ENCODE measurements at places on chromosomes 5 and 9.
A peak's percentile ranks its signal among the peaks of the same experiment; 100 is the strongest.

- no peak for DNase-seq
Measured at GRCh38 chr9:92455217-92455616, 27.1 kb downstream of the ASPN start.

GRCh38 chr9:127170103-127170502 lies 47.7 kb upstream of the ANGPTL2 start:
- no peak for DNase-seq

GRCh38 chr9:128899566-128900322 lies 17.8 kb downstream of the LRRC8A start:
- no peak for DNase-seq

DNA sequence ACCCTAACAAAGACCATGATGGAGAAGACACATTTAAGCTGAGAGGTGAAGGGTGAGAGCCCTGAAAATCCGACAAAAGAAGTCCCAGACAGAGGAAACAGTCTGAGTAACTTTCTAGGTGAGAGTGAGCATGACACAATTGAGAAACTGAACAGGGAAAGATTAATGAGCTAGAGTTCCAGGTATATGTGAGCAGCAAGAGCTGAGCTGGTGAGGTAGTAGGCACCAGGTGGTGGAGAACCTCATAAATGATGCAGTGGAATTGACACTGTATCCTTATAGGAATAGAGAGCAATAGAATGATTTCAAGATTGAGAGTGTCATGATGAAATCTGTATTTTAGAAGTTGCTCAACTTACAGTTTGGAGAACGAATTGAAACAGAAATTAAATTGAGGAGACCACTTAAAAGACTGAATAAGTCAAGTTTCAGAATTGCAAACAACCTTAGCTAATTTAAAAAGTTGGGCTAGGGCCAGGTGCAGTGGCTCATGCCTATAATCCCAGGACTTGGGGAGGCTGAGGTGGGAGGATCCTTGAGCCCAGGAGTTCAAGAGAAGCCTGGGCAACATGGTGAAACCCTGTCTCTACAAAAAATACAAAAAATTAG lies 89.8 kb downstream of the NREP start:
- DNase-seq, result no peak

DNA sequence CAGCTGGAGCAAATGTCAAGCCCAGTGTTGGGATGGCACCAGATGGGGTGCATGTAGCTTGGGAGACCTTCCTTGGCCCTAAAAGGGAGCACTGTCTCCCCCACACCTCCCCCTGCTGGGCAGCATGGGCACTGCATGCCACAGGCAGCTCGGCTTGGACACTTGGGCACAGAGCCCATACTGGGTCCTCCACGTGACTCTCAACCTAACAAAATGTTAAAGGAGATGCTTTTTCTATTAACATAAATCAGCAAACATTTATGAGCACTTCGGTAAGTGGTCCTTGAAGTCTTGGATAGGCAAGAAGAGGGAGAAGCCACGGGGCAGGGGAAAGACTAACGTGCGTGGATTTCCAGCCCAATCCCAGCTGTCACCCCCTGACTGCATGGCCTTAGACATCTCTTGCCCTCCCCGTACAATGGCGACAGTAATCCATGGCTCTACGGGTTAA lies 23.9 kb upstream of the MAPK9 start:
- peak; percentile 74 for DNase-seq

DNA sequence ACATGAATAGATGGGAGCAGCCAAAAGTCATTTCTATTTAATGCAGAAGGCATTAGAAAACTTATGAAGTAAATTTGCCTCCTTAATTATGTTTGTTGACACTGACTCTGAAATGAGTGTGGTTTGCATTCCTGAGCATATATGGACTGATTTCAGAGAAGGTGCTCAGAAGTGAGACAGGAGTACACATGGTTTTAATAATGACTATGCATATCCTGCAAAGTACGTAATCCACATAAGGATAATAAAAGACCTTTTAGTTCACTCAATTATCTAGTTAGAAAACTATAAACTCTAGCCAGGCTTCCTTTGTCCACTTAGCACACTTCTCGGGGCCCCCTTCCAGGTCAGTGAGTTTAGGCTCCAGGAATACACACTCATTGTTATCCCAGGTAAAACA lies 75.7 kb upstream of the SNX2 start:
- peak; percentile 66 for DNase-seq

DNA sequence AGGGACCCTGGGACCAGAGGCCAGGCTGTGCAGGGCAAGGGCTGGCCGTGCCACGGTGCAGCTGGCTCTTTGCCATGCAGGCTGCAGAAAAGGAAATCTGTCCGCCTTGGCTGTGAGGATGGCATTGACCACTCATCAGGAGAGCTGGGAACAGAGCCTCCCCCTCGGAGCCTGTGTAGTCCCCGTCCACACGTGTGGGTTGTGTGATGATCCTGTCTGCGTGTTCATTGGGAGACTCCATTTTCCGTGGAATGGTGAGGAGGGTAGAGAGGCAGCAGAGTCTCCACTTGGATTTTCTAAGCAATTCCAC lies 47.7 kb downstream of the EHMT1 start:
- DNase-seq, result no peak

DNA sequence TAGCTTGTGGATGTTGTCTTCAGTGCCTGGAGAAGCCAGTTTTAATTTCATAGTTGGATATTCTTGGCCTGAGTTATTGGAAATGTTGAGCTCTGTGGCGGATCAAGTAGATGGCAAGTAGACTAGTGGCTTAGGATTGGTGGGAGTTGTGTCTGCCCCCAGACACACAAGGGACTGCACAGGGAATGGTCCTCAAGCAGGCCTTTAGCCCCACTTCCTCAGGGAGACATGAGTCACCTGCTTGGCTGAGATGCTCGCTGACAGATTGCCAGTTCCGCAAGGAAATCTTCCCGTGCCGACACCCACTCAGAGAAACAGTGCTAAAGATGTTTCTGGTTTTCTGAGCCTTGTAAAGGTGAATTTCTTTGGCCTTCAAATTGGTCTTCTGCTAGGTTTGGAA lies 18.8 kb upstream of the CATSPER3 start:
- no peak for DNase-seq

DNA sequence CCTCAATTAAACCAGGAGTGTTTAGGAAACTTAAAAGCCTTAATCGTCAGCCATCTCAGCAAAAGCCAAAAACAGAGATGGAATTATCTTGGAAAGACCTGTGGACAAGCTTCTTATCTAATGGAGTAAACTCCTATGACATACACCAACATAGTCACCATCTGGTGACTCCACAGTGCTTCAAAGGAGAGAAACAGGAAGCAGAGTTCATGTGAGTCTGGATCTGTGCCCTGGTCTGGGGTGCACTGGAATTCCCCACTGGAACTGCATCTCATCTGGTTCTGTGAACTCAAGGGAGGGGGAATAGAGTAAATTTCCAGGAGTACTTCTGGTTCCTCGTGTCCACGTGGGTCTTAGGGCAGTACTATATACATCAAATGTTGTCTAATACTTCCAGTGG lies 36.3 kb upstream of the KCNN2 start:
- DNase-seq, result no peak

DNA sequence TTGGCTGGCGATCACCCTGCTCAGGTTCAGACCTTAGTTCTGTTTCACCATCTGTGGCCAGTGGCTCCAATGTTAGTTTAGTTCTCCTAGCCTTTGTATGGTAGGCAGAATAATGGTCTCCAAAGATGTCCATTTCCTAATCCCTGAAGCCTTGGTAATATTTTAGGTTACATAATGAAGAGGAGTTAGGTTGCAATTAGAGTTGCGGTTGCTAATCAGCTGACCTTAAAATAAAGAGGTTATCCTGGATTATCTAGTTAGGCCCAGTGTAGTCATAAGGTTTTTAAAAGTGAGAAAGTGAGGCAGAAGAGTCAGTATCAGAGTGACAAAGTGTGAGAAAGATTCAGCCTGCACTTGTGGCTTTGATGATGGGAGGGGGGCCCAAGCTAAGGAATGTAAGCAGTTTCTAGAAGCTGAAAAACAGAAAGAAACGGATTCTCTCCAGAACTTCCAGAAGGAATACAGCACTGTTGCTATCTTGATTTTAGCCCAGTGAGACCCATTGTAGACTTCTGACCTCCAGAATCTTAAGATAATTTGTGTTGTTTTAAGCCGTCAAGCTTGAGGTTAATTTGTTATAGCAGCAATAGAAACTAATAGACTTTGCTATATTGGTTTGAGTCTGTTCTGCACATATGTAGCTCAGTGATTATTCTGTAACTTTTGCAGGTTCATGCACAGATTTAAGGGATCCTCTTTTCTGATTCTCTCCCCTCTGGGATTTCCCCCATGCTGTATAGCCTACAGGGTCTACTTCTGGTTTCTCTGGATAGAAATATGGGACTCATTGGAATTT lies 21.6 kb downstream of the LNPEP start:
- peak; percentile 11 for DNase-seq

GRCh38 chr9:107363516-107364152 lies 80.6 kb downstream of the RAD23B start:
- DNase-seq, result peak; percentile 56

DNA sequence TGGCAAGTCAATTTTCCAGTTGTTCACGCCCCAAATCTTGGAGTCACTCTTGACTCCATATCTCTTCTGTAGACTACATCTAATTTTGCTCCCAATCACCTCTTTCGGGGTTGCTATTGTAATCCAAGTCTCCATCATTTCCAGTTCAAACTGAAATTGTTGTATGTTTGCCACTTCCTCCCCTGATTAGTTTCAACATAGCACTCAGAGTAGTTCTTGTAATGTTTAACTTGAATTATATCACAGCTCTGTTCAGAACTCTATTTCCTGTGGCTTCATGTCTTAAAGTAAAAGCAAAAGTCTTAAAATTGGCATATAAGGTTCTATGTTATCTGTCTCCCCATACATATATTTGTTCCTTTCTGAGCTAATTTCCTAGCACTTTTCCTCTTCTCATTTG lies 348.5 kb upstream of the RIOK2 start:
- DNase-seq, result no peak

DNA sequence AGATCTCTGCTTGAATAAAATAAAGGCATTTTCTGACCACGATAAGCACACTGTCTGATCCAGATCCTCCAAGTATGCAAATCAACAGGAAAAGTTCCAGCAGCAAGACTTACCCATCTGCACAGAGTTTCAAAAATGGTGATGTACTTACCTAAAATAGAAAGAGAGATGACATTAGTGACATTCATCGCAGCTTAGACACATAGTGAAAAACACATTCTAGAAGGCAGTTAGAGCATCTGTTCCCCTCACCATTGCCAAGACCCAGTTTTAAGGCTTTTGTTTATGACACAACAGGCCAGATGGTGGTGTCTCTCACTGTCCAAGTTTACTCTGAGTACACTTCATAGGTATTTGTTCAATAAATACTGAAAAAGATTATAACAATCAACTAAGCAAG lies 207.7 kb downstream of the PDE4D start:
- no peak for DNase-seq

DNA sequence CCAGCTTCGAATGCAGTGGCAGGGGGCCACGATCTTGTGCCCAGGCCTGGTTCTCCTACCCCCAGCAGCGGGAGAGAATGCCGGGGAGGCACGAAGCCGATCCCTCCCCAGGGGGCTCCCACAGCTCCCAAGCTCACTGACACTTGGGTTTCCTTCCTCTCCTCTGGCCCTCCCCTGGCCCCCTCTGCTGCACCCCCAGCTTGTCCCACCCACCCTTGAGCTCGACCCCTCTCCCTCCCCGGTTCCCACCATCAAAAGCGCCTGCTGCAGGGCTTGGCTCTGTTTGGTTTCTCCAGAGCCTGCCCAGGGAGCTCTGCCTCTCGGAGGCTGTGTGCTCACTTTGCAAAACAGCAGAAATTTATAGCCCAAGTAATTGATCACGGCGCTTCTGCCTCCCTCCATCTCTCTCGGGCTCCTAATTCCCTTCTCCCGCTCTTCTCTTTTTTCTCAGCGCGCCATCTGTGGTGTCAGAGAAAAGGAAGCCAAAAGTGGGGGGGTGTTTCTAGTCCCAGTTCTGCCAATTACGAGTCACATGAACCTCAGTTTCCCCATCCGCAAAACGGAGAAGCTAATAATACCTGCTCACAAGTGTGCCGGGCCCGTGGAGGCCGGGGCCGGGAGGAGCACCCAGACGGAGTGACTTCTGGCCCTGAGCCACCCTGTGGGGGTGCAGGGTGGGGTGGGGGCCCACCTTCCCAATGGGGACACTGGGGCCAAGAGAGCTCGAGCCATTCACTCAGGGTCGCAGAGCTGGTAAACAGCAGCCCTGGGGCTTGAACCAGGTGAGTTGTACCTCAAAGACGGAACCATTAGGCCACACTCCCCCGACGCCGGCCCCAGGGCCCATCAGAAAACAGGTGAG lies 141.2 kb upstream of the IER5L start:
- peak; percentile 3 for DNase-seq
